T-helper 9 cell (primary cell): ENCODE measurements at places on chromosomes 11 and 22.

- no peak for DNase-seq
Observed at GRCh38 chr22:24400726-24401596, 26.4 kb upstream of the ADORA2A start.

DNA sequence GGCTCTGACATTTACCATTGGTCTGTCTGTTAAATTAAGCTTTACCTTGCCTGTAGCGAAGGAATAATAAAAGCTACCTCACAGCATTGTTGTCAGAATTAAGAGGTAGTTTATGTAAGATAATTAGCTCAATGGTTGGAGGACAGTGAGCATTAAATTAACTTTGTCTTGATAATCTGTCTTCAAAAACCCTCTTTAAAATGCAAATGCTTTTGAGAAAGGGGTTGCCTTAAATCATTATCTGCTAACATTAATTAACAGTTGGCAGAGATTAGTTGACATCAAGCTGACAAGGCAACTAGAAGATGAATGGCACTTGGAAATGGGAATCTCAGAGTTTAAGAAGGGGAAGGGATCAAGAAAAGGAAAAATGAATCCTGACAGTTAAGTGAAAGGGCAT is 761.1 kb upstream of the ARHGAP42 start:
- no peak for DNase-seq

DNA sequence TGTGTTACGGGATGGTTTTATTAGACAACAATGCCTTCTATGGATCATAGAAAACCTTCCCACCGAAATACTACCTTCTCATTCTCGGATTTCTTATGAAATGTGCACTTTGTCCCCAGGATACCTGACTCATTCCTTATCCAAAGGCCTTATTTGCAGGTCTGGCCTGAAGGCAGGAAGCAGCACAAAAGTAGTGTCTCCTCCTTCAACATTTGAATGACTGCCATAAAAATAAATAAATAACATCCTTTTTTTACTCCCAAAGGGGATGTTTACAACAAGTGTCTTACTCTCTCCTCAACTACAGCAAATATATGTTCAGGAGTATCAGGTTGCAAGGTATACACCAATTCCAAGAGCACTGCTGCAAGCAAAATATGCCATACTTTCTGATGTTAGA is 41.6 kb upstream of the PAK1 start:
- no peak for DNase-seq

GRCh38 chr22:24434471-24435322 is 7.3 kb downstream of the ADORA2A start:
- DNase-seq = peak; percentile 51

DNA sequence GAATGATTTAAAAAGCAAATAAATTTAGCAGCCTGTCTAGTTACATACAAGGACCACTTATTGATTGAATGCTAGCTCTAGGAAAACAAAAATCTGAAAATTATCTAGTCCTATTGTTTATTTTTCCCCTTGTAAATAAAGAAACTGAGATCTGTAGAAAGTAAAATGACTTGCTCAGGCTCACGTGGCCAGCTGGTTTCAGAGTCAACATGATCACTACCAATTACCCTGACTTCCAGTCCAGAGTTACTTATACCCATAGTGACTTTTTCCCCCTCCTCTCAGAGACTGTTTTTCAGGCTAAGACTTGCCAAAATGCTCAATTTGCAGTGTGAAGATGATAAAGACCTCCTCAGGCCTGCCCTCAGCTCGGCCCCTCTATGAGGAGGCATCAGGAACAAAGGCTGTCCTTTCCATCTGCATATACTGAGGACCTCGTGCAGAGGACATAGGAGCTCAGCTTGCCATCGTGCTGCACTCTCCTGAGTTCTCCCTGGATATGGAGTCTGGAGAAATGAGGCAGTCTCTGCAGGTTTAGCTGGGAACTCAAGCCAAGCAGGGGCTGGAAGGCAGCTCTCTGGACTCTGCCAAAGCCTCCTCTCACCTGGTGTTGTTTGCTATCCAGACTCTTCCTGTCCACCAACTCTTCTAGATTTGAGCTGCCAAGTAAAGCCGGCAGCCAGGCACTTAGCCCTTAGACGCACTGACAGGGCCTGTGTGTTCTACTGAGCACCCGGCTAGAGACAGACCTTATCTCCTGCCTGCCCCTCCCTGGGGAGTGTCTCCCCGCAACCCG is 883.3 kb downstream of the NTM start:
- DNase-seq = no peak

GRCh38 chr11:77705195-77705875 is 67.7 kb upstream of the CLNS1A start:
- no peak for DNase-seq

GRCh38 chr22:37768273-37768672 is 39.5 kb upstream of the GCAT start:
- no peak for DNase-seq

GRCh38 chr22:46843821-46844255 is 81.4 kb downstream of the TBC1D22A start:
- DNase-seq = no peak

DNA sequence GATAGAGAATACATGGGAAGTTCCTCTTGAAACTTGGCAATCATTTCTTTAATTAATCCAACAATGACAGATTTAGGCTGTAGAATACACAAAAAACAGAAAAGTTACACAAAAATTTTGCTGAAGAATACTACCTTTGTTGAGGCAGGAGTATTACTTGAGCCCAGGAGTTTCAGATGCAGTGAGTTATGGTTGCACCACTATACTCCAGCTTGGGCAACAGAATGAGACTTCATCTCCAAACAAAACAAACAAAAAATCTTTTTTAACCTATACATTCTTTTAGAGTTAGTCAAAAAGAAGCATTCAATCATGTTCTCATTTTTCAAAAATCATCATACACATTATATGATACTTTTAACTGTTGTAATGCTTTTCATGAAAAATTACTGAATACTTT is 22.1 kb downstream of the UEVLD start:
- DNase-seq = no peak

- no peak for DNase-seq
Observed at GRCh38 chr11:131880316-131880715, 509.9 kb downstream of the NTM start.

GRCh38 chr11:78099666-78100065 is 20.0 kb upstream of the NDUFC2 start:
- DNase-seq = no peak

- no peak for DNase-seq
Observed at GRCh38 chr11:64619196-64619595, 28.2 kb downstream of the SLC22A12 start.

GRCh38 chr22:43031617-43032016 is 16.7 kb upstream of the PACSIN2 start:
- no peak for DNase-seq

DNA sequence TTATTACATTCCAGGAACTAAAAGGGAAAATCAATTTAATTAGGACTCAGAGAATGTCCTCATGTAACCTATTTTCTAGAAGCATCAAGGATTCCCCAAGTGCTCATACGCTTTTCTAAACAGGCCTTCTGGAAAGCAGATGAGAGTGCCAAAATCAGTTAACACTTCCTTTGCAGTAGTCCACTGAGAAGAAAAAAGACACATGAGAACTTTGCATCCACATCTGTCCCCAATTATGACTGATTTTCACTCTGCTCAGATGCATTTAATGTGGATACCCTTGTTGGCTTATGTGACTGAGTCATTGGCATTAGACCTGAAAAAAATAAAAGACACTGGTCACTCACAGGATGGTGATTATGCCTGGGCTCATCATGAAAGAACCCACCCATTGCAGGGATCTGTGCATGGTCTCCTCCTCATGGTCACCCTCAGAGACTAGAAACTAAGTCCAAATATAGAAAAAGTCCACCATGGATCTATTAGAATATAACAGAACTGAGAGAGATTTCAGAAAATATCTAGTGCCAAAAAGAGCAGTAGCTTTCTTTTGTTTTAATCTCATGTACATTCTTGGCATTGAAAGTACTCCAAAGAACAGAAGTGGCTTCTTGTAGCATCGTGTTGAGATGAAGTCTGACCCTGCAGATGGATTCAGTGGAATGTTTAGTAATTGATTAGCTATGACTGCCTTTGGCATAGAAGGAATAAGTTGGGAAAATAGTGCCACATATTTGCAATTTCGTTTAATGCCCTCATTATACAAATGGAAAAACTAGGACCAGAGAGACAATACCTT is 48.8 kb upstream of the FIBIN start:
- no peak for DNase-seq

DNA sequence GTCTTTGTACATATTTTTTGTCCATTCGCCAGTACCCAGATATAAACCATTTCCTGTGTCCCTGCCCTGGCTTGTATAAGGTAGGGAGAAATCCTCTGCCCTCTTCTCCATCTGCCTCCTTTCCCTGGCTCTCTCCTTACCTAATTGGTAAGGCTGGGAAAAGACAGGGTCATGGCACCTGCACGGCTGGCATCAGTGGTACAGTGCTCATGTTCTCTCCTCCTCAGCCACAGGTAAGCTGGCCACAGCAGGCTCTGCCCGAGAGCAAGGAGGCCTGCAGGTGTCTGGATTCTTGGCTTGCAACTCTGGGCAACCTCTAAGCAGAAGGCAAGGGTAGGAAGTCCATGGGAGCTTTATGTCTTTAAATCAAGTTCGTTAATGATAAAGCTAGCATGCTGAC is 419.9 kb downstream of the BUD13 start:
- no peak for DNase-seq

DNA sequence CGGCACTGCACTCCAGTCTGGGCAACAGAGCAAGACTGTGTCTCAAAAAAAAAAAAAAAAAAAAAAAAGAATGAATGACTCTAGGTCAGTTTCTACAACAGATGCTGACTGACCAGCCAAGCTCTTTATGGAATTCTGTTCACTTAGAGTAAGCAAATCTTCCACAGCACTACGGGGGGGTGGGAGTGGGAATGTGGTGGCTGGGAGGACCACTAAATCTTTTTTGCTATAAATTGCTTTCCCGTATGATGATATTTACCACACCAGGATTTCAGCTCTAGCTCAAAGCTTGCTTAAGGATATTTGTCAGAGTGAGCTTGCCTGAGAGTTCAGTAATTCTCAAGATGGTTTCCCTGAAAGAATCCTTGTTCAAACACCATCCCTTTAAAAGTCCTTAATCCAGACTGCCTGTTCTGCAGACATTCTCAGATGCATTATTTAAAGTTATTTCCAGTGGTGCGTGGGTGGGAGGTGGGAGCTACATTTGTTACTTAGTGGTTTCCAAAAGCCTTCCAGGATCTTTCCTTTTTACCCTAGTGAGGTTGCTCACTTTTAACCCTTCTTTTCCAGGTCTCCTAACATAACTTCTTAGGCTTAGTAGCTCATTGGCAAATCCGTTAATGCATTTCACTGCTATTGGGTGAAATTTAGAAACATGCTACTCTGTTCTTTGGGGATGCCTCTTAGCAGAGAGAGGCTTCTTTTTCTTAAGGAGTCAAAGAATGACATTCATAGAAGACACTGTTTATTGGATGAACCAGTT is 65.9 kb downstream of the UBASH3B start:
- DNase-seq = no peak
